ENCODE measurements at places on chromosomes 4 and X. TPM values are rescaled to one million over a fixed set of nuclear protein-coding genes. Genes with fewer than 3 reads are reported as not detected.

DNA sequence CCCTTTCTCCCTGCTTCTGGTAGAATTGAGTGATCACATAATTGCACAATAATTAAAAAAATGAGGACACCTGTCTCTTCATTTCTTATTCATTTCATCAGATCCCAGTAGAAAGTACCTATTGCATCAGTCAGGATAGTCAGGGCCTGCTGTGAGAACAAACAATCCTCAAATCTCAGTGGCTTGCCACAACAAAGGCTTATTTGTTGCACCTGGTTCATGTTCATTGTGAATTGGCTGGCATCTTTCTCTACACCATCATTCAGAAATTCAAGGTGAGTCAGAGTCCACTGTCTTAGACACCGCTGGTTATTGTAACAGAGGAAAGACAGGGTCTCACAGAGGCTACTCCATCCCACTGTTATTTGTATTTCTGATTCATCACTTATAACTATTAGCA is 409.8 kb downstream of the STIM2 start:
- DNase-seq, result no peak

- DNase-seq, result no peak
These were observed 216.4 kb upstream of the HAND2 start for GRCh38 chr4:173746424-173746823.

DNA sequence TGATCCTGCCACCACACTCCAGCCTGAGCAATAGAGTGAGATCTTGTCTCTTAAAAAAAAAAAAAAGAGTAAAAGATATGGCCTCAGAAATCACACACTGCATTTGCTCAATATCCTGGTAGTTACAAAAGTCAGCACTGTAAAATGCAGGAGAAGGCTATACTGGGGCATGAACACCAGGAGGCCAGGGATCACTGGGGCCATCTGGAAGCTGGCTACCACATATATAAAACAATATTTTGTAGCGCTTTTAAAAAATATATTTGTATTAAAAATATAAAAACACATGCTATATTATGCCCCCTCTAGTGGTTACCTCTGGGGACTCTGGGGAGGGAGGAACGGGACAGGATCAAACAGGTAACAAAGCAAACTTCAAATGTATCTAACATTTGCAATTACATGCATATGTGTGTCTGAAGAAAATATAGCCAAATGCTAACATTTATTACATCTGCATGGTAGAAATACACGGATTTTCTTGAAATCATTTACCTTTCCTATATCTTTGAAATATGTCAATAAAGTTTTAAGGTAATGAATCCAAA is 4.0 kb downstream of the C4orf46 start:
- no peak for DNase-seq

GRCh38 chr4:78864405-78865024 is 74.7 kb downstream of the PAQR3 start:
- no peak for DNase-seq

DNA sequence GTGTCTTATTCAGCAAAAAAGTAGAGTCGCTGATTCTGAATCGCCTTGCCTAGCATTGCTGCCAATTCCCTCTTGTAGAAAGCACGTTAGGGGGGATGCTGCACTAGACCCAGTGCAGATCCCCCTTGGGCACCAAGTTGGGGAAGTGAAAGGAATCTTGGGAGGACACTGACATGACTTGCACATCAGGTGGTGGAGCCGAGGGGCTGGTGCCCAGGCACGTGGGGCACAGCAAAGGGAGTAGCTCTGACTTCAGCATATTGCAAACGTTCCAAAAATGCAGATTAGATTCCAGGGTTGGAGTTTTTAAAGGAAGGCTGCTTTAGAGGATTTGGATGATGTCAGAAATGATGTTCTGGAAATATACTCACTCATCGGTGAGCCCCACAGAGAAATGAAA is 47.4 kb upstream of the GPM6B start:
- DNase-seq, result no peak

CACNA1F gene
- not detected for total RNA-seq
